ENCODE measurements at places on chromosomes 16 and 17.
A peak's percentile ranks its signal among the peaks of the same experiment; 100 is the strongest.

DNA sequence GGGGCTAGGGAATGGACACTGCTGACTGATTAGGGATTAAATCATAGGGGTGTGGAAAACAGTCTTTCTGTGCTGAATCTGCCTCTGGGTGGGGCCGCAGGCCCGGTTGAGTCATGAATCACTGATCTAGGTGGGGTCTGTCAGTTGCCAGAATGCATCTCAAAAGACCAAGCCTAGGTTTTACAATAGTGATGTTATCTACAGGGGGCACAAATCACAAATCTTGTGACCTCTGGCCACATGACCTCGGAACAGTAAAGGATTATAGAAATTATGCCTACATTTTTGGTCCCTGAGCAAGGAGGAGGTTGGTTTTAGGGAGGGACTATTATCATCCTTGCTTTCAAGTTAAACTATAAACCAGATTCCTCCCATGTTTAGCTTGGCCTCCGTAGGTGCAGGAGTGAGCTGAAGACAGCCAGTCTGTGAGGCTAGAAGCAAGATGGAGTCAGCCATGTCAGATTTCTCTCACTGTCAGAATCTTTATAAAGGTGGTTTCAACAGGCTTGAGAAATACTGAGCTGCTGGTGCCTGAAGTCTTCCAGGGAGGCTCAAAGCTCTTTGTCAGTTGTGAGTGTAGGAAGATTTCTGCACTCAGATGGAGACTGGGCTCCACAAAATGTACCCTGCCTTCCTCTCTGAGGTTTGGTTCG, 12.9 kb downstream of the GNGT2 start:
- DNase-seq, result no peak

DNA sequence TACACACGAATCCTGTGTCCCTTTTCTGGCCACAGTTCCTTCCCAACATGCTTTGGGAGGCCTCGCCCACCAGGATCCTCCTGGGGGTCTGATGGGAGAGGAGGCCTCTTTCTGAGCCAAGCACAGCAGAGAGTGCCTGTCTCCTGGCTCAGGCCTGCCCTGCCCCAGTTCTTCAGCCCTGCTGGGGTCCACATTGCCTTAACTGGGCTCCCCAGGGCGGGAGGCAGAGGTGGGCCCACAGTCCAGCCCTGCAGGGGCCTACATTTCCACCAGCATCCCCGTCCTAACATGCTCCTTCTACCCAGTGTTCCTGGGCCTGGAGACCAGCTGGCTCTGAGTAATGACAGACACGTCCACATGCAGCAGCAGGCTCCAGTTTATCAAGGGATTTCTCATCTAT, 29.6 kb downstream of the WNT9B start:
- no peak for DNase-seq

DNA sequence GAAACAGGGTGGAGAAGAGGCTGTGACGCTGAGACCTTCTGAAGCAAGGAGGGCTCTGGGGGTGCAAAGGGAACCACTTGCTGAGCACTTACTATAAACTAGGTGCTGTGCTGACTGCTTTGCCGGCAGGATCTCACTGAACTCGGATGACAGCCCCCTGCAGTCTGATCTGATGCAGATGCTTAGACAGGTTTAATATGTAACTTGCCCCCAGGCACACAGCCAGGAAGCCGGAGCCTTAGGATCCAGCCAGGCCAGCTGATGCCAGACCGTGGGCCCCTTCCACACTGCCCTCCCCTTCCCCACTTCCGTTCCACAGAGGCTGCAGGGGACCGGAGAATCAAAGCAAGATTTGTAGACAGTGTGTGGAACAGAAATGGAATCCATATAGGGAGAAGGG, 23.1 kb downstream of the SPACA3 start:
- no peak for DNase-seq

DNA sequence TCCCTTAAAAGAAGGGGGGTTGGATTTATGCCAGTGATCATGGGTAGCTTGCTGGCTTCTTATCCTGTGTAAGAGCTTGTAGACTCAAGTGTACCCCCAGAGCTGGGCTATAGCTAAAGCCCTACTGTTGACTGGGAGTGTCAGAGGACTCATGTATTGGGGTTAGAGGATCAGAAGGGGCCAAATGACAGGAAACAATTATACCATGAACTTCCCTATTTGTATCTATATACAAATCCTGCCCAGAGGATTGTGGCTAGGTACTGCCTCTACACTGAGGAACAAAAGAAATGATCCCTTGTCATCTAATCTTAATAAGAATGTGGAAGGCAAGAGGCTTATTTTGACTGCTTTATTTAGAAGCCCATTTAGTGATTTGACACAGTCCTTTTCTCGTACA, 14.3 kb downstream of the ZP2 start:
- DNase-seq, result no peak

- DNase-seq, result no peak
Observed at GRCh38 chr16:87838643-87839541, 30.4 kb downstream of the SLC7A5 start.

- DNase-seq, result no peak
Observed at GRCh38 chr16:1834096-1834495, 7.1 kb downstream of the FAHD1 start.

- DNase-seq, result no peak
Observed at GRCh38 chr16:11015607-11016006, 71.2 kb downstream of the CLEC16A start.

- no peak for DNase-seq
Observed at GRCh38 chr17:21146362-21147015, 19.7 kb downstream of the DHRS7B start.

DNA sequence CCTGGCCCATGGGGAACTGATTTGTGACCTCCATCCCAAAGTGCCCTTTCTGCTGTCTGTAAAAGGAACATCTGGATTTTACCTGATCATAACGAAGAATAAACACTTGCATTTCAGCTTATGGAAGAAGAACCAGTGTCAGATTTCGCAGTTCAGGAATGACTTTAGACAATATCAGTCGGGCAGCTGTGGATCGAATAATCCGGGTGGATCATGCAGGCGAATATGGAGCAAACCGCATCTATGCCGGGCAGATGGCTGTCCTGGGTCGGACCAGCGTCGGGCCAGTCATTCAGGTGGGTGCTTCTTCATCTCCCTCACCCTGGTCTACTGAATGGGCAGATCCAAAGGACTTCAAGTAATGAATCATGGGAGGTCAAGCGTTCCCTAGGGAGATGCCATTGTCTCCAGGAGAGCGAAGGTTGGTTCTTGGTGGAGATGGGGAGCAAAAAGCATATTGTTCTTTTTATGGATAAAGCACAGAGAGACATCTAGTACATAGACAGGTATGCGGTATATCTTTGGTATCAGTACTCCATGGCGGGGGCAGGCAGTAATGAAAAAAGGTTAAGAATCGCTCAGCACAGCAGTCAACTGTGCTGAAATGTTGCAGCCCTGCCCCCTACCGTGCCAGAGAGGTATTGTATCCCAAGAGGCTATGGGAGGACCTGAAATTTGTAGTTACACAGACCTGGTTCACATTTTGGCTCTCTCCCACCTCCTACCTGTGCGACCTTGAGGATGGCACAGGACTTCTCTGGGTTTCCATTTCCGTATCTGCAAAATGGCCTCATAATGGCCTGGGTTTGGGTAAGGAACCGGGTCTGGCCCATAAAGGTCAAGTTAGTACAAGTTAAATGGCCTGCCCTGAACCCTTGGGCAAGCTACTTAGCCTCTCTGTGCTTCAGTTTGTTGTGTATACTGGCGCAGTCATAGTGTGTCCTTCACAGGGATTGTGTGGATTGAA, 4.7 kb downstream of the COQ7 start:
- DNase-seq, result no peak

DNA sequence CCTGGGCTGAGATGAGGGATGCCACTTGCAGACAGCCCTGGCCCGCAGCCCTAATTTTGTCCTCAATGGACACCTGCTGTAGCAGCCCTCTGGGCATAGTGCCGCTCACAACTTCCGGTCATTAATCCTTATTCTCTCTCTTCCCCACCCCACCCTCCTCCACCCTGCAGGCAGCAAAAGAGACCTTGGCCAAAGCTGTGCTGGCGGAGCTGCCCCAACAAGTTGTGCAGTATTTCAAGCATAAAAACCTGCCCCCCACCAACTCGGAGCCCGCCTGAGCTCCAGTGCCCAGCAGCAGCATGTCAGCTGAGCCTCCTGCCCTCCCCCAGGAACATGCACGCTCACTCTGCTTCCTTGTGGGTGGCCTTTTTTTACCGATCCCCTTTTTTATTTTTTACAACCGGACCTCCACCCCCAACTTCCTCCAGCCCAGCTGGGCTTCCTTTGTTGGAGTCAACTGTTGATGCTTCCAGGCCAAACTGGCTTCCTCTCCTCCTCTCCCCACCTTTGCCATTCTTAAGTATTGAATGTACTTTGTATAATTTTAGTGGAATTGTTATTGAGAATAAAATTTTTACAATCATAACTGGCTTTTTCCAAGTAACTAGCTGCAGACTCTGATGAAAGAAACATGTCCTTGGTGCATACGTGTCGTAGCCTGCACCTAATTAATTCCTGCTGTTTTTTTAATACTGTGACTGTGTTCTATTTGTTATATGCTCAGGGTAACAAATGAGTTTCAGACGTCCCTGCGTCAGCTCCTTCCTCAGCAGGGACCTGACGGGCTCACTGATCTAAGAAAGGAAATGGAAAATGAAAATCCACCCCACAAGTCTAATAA, 38.2 kb downstream of the PSME3IP1 start:
- DNase-seq, result no peak

- DNase-seq, result peak; percentile 37
Observed at GRCh38 chr17:78933025-78933958, 8.1 kb upstream of the TIMP2 start.

GRCh38 chr17:6241381-6241780, 171.2 kb downstream of the WSCD1 start:
- no peak for DNase-seq

GRCh38 chr17:62907961-62908360, 58.1 kb upstream of the TANC2 start:
- no peak for DNase-seq

DNA sequence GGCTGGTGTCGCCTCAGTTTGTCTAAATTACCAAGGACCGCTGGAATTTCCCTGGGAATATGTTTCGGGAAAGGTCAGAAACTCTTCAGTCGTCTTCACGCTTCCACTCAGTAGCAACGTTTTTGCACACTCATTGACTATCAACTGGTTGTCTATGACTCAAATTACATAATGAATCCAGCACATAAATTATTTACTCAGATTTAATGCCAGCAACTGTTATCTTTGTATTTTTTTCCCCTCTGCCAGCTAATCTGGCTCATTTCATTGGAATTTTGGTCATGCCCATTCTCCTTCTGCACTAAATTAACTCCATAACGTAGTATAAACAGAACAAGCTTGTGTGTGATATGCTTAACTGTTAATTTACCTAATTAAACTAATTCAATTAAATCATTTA, 372.7 kb upstream of the ZFHX3 start:
- no peak for DNase-seq

- DNase-seq, result no peak
Observed at GRCh38 chr16:67183-67791, 5.1 kb downstream of the RHBDF1 start.

- peak; percentile 34 for DNase-seq
Observed at GRCh38 chr17:75487351-75488070, 27.8 kb downstream of the CASKIN2 start.

DNA sequence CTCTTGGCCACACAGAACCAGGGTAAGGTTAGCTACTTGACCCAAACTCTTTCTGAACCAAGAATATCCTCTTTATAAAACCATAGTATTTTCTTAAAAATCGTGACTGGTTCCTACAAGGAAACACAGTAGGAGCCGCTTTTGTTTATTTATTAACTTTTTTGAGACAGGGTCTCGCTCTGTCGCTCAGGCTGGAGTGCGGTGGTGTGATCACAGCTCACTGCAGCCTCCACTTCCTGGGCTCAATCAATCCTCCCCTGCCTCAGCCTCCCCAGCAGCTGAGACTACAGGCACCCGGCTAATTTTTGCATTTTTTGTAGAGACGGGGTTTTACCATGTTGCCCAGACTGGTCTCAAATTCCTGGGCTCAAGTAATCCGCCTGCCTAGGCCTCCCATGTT, 14.7 kb upstream of the LITAF start:
- no peak for DNase-seq

DNA sequence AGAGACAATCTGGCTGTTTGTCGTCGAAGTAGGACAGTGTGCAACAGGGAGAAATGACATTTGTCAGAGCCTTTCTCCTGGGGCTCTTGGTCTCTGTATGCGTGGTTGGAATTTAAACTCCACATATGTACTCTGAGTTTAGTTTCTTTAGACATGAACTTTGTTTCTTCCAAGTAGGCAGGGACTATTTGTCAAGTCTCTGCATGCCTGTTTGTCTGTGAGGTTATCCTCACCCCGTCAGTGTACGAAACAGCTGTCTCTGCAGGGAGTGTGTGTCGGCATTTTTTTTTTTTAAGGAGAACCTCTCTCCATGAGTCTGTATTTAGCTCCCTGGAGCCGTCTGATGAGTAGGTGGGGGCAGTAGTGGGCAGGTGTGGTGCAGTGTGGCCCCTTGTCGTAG, 29.7 kb downstream of the NDEL1 start:
- DNase-seq, result no peak

DNA sequence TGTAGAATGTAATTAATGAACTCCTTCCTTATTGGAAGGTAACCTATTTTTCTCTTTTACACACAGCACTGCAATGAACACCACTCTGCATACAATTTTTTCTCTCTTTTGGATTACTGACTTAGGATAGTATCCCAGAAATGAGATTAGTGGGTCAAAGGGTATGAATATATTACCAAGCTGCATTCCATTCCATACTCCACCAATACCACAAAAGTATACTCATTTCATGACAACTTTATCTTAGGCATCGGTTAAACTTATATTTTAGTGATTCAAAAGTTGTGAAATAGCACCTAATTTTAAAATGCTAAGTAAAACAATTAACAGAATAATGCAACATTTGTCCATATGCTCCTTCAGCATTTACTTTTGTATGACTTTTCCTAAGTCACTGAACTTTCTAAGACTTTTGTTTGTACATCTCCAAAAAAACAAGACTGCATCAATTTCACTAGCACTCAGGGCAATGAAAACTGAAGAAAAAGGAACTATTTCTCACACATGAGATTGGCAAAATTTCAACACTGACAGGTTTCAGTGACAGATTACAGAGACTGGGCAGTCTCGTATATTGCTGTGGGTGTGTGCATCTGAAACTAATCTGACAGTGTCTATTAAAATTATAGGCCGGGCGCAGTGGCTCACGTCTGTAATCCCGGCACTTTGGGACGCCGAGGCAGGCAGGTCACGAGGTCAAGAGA, 32.1 kb downstream of the HELZ start:
- DNase-seq, result no peak

- no peak for DNase-seq
Observed at GRCh38 chr16:21654881-21655280, 2.5 kb upstream of the IGSF6 start.

GRCh38 chr17:62084585-62084984, 19.5 kb upstream of the MED13 start:
- no peak for DNase-seq

- DNase-seq, result no peak
Observed at GRCh38 chr16:55302635-55303034, 21.4 kb upstream of the IRX6 start.
